Stimulated activated CD4-positive, alpha-beta T cell treated with anti-CD3 and anti-CD28 coated beads, TNF-alpha, amount 100 ng/mL, for 24 hours (primary cell): ENCODE measurements at places on chromosomes 3 and 15.

DNA sequence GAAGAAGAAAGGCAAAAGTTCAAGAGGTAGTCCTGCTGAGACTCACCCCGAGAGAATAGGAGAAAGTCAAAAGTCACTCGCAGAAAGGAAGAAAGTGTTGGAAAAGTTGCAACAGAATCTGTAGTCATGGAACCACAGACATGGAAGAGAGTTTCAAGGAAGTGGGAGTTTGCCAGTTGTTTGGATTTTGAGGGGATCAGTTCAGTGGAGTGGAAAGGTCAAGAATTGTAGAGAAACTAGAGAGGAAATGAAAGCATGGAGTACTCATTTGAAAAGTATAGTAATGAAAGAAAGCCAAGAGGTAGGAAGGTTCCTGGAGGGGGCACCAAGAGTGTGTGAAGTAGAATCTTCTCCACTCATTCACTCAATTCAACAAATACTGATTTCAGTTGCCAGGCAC lies 34.7 kb downstream of the SPTSSB start:
- no peak for DNase-seq

DNA sequence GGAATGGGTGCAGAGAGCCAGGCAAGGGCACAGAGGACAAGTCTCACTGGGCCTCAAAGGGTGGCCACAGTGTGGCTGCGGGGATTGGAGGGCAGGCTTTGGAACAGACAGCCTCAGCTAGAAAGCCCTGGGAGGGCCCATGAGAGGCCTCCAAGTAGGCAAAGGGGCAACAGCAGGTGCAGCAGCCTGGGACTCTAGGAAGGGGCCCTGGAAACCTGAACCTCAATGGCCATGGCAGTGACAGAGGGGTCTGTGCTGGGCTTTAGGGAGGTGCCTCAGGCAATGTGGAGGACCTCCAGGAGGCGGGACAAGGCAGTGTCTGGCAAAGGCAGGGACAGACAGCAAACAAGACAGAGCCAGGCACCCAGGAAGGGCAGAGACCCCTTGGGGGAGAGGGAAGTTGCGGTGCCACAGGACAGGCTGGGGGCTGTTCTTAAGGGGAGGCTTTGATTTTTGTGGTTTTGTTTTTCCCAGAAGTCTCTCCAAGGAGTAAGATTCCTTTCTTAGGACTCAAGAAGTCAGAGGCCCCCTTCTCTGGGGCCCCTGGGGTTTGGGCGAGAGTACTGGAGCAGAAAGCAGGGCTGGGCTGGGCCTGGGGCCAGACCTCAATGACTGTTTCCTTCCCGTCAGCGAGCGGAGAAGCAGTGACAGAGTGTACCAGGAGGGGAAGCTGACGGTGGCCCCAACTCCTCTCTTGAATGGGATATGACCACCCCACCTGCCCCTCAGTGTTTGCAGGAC lies 9.7 kb downstream of the STOML1 start:
- peak; percentile 46 for DNase-seq

- DNase-seq: no peak
These were observed 361.4 kb downstream of the CHL1 start for GRCh38 chr3:557972-558371.

- no peak for DNase-seq
These were observed 1.3 kb upstream of the MESD start for GRCh38 chr15:80990955-80991354.

- DNase-seq: no peak
These were observed 9.5 kb downstream of the KLF13 start for GRCh38 chr15:31335989-31336592.

- no peak for DNase-seq
These were observed 63.6 kb upstream of the SCN5A start for GRCh38 chr3:38713121-38713520.
